COLO829 (cell line): ENCODE measurements at places on chromosomes 11 and 22.
A peak's percentile ranks its signal among the peaks of the same experiment; 100 is the strongest.

DNA sequence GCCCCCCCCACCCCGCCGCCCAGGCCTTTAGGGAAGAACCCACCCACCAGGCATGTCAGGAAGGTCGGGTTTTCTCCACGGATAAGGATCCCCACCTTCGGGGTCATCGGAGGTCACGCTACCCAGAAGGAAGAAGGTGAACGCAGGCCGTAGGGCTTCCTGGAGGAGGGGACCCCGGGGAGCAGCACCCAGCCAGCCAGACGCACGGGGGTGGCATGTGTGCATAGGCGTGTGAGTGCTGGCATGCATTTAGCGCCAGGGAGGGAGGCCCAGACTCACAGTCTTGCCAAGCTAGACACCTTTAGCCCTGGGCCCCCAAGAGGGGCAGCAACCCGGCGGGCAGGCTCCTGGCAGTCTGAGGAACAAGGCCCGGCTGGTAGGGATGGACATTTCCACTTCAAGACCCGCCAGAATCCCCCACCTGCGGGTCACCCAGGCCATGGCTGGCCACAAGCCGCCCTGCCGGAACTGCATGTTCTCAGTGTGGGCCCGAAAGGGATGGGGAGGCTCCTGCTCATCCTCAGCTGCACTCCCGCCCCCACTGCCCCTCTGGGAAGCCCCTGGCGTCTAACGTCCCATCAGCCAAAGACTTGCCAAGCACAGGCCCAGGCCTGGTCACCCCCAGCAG lies 16.7 kb upstream of the PIM3 start:
- no peak for DNase-seq

GRCh38 chr11:19878520-19878919 lies 165.9 kb downstream of the NAV2 start:
- DNase-seq: peak; percentile 34

- no peak for DNase-seq
Observed at GRCh38 chr22:23079814-23080521, 9.6 kb downstream of the GNAZ start.

DNA sequence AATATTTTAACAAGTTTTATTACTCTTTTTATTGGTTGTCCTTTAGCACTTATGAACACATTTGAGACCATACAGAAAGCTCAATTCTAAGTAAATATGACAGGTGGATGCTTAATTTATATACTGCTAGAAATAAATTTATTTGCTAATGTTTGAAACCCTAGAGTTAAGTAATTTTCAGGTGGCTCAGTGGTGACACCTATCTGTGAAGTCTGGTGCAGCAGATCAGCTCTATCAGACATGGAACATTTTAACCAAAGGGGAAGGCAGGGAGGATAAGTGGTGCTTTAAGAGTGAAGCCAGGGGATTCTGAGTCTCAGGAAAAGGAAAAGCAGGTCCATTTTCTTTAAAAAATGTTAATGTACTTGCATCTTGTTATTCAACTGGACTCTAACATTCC lies 175.8 kb downstream of the DSCAML1 start:
- no peak for DNase-seq

DNA sequence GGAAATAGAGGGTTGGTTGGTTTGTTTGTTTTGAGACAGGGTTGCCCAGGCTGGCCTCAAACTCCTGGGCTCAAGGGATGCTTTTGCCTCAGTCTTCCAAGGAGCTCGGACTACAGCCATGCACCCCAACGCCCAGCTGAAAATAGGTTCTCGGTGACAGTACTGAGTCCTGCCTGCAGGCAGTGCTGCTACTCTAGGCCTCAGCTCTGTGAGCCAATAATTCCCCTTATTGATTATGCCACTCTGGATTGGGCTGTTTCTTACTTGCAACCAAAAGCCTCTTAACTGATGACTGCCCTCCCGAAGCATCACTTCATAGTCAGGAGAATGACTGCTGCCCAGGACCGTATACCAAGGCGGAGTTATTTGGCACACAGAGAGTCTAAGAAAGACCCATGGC lies 1.2 kb upstream of the C11orf16 start:
- DNase-seq: no peak

DNA sequence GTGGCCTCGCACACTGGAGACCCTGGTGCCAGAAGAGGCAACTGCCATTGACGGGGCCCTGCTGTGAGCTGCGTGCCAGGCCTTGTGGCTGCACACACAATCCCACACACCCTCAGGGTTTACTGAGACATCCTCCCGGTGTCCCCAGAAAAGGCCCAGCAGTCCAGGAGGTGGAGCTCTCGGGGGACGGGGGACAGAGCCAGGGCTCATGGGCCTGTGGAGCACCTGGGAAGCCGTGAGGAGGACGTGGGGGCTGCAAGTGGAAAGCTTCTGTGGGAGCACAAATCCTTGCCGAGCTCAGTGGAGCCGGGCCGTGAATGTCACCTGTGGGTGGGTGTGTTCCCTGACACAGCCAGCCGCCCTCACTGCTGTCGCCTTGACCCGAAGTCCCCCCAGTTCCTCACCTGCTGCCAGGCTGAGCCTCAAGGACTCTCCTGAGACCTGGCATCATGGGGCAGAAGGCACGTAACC lies 609.7 kb downstream of the TBC1D22A start:
- DNase-seq: no peak

GRCh38 chr11:10261821-10262220 lies 32.2 kb downstream of the SBF2 start:
- DNase-seq: peak; percentile 5
